ENCODE measurements at places on chromosomes 5 and 9.

- DNase-seq: no peak
These were observed 60.6 kb upstream of the TMEM215 start for GRCh38 chr9:32722704-32723103.

DNA sequence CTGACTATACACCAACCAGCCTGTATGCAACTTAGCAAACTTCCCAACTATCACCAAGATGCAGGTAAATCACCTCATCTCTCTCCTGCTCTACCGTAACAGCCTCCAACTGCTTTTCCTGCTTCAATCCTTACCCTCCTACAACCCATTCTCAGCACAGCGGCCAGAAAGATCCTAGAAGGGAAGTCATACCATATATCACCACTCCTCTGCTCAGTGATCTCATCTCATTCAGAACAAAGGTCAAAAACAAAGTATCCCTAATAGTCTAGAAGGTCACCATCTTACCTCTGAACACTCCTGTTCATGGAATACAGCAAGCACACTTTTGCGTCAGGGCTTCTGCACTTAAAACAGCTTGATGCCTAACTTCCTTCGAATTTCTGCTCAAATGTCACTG is 62.2 kb upstream of the RNF38 start:
- no peak for DNase-seq

- DNase-seq: no peak
These were observed 41.9 kb downstream of the NACC2 start for GRCh38 chr9:136052991-136053756.

DNA sequence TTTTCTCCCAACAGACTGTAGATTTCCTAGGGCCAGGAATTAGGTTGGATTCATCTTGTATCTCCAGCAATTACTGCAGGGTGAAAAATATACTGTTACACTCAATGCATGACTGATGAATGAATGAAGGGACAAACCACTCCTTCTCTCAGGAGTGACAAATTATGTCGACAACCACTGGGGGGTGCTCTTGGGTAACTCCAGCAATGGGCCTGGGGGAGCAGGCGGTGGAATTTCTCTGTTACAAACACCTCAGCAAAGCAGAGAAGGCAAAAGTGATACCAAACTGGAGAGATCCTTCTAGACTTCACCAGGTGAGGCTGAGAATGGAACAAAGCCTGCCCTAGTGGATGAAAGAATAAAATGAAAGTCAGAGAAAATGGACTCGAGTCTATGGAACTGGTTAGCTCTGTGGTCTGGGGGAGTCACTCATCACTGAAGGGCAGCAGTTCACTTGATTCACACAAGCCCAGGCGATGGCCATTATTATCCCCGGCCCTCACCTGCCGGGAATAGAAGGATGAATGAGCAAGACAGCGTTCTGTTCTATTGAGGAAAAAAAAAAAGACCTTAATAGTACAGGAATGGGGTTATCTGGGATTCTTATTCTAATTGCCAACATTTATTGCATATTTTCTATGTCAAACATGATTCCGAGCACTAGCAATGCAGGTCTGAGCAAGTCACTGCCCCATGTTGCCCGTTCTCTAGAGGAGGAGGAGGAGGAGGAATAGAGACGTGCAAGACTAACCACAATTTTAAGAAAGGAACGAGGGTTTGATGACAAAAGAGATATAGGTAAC is 341.1 kb downstream of the ASTN2 start:
- no peak for DNase-seq

- DNase-seq: no peak
These were observed 116.1 kb downstream of the TMEM174 start for GRCh38 chr5:73288803-73289720.

GRCh38 chr5:64766941-64767340 is 1.6 kb downstream of the SREK1IP1 start:
- no peak for DNase-seq

- DNase-seq: no peak
These were observed 1.6 kb upstream of the PRRC1 start for GRCh38 chr5:127515693-127516440.

DNA sequence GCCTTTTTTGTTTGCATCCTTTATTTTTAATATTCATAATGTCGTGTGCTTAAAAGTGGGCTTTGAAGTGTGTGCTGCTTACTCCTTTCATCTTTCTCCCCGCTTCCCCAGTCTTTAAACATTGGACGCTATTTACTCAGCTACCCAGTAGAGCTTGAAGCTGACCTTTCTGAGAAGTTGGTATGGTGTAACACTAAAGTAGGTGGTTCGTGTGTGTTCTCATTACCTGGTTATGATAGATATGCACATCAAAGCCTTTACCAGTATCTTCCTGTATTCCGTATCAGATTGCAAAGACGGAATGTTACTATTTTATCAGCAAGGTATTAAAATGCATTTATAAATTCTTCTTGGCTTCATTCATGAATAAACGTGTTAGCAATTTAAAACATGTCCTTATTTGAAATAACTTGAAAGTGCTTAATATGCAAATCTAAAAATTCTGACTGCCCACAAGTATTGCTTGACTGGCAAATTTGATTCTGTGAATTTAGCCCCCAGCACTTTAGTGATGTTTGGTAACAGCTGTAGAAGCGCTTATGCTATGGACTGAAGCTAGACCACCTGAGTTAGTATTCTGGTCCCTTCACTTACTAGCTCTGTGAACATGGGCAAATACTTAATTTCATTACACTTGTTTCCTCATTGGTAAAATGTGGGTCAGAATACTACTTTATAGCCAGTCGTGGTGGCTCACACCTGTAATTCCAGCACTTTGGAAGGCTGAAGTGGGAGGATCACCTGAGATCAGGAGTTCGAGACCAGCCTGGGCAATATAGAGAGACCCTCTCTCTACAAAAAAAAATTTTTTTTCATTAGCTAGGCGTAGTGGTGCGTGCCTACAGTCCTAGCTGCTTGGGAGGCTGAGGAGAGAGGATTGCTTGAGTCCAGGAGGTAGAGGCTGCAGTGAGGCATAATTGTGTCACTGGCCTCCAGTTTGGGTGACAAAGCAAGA is 1.7 kb downstream of the RRAGA start:
- no peak for DNase-seq

DNA sequence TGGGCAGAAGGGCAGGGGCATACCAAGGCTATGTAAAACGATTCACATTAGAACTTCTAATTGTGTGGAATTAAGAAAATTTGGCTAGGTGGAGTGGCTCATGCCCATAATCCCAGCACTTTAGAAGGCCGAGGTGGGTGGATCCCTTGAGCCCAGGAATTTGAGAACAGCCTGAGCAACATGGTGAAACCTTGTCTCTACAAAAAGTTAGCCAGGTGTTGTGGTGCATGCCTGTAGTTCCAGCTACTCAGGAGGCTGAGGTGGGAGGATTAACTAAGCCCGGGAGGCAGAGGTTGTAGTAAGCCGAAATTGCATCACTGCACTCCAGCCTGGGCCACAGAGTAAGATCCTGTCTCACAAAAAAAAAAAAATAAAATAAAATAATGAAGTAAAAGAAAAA is 65.2 kb downstream of the LIX1 start:
- no peak for DNase-seq

DNA sequence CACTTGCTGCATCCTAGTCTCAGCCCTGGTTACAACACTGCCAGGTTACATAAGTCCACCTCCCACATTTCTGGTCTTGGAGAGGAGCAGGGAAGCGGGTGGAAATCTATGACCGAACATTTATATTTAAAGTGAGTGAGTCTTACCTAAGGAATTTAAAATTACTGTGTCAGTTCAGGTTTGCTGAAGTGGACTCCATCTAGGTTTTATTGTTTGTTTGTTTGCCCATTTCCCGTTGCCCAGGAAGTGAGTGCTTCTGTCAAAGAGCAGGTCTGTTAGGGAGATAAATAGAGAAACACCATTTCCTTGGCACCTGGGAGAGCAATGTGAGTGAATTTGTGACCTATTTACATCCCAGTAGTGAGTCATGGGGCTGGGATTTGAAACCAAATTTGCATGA is 179.5 kb downstream of the KIF4B start:
- no peak for DNase-seq

- no peak for DNase-seq
These were observed 50.0 kb downstream of the NACC2 start for GRCh38 chr9:136044971-136045594.

DNA sequence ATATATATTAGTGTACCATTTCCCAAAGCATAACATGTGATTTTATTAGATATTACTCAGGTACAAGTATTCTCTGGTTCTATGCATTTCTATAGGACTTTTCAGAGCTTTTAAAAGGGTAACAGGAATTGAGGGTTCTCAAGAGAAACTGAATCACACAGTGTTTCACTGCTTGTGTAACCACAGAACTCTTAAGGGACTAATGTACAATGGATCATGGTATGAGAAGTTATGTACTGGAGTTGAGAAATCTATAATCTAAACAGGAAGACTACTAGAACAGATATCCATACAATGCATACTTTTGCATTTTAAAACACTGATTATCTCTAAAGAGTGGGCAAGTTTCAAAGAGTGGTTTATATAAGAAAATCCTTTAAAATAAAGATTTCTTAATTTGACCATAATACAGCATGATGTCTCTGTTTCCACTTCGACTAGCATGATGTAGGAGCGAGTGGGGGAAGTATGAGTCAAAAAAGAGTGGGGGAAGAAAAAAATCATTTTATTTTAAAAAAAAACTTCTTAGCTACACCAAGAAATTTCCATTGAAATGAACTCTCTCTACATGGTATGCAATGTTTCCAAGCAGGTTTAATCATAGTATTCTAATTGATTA is 183.5 kb downstream of the RFX3 start:
- no peak for DNase-seq

GRCh38 chr5:105581988-105582690 is 2019.5 kb upstream of the NUDT12 start:
- DNase-seq: no peak

- DNase-seq: no peak
These were observed 161.9 kb downstream of the MACROH2A1 start for GRCh38 chr5:135236908-135237747.

DNA sequence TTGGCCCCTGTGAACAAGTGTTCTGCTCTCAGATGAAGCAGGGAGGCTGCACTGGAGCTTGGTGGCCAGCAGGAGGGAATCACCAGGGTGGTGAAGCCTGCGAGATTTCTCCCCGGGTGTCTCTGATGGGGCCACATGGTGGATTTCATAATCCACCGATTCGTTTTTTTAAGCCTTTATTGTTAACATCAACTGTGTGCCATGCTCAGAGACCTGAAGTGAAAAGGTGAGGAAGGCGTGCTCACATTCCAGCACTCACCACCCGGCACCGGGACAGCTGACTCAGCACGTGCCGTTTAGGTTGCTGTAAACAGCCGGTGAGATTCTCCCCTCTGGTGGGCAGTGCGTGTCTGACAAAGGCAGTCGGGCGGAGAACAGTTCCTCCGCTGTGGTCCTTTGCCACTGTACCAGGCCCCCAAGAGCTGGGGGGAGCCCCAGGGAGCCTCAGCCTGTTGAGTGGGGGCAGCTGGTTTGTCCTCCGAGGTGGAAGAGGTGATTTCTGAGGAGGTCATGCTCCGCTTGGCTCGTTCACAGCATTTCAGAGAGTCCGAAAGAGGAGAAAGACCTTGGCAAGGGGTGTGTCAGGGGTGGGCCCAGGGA is 12.7 kb upstream of the AHRR start:
- DNase-seq: no peak

- no peak for DNase-seq
These were observed 774 bp upstream of the ADAMTS16 start for GRCh38 chr5:5139336-5139776.

GRCh38 chr5:42074353-42074752 is 149.3 kb downstream of the FBXO4 start:
- DNase-seq: no peak

DNA sequence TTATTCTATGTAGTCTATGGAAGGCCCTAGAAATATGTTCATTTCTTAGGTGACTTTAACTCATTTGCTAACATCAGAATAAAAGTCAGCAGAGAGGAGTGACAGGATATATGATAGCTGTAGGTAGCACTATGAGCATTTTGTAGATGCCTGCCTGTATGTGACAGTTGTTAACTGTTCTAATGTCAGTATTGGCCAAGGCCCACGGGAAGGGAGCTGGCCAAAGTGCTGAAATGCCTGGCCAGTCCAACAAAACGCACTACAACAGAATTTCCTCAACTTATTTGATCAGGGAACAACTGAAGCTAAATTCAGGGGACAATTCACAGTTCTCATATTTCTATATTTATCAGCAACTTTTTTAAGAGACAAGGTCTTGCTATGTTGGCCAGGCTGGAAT is 20.8 kb downstream of the SV2C start:
- DNase-seq: no peak

- no peak for DNase-seq
These were observed at the start of gene C5orf47 for GRCh38 chr5:173988554-173989431. Gene C5orf47 (plus strand): TSS chr5:173989170. CDS start chr5:173989264, 94 bp downstream.

DNA sequence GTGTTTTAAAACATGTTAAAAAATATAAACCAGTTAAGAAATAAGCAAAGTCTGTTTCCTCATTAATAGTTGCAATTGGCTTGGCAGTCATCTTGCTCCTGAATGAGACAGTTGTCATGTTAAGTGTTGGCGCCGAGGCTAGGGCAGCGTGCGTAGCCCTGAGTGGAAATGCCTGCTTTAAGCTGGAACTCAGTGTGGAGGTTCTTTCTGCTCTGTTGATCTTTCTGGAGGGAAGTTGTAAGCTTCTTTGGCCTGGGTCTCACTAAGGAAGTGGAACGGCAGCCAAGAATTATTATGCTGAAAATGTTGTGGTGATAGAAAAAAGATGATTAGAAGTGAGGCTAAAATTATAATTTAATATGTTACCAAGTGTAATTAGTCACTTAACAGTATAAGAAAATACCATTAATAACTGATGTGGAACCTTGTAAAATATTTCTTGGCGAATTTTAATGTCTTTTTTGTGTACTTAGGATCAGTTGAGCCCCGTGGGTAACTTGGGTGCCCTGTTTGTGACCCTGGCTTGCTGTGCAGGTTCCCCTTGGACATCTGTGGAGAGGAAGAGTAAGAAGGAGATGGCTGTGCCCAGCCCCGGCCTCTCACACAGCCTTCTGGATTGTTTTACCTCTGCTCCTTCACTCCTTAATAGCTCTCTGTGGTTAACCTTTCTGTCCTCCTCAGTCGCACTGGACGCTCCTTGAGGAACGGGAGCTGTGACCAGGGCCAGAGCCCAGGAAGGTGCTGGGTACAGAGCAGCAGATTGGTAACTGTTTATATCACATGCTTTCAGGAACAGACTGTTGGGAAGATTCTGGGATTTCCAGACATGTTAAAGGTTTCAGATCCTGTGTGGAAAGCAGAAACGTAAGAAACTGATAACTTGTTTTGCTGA is 31.0 kb downstream of the PCBD2 start:
- DNase-seq: no peak

DNA sequence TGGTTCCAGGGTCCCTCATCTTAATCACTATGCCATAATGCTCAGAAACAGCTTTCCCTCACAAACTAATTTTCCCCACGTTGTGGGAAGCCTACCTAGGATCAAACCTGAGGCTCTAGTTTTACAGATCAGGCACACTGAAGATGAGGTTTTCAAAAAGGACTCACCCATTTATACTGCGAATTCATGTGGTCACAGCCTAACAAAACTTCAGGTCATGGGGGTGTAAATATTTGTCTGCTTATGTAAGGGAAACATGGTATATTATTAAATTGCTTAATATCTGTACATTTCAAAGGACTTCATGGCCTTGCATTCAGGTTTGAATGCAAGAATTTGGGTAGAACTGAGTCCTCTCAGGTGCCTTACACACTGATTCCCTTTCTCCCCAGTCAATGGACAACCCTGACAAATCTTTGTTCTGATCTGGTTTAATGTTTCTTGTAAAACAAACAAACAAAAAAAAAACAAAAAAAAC is 12.1 kb downstream of the ZFAND5 start:
- no peak for DNase-seq

- DNase-seq: no peak
These were observed 419.1 kb downstream of the NR2F1-AS1 start for GRCh38 chr5:93161661-93162654.
